Fibroblast of pulmonary artery (primary cell): ENCODE measurements at places on chromosomes 11 and 22.

DNA sequence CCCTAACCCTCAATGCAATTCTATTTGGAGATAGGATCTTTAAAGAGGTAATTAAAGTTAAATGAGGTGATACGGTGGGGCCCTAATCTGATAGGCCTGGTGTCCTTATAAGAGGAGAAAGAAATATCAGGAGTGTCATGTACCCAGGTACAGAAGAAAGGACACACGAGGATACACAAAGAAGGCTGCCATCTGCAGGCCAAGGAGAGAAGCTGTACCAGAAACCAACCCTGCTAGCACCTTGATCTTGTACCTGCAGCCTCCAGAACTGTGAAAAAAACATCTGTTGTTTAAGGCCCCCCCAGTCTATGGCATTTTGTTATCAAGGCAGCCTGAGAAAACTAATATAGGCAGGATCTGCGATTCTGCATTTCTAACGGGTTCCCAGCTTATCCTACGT lies 44.2 kb downstream of the FBXO7 start:
- DNase-seq: no peak

GRCh38 chr11:120827198-120827597 lies 196.7 kb upstream of the TBCEL start:
- no peak for DNase-seq

GRCh38 chr11:44466531-44467205 lies 98.8 kb upstream of the CD82 start:
- DNase-seq: no peak

DNA sequence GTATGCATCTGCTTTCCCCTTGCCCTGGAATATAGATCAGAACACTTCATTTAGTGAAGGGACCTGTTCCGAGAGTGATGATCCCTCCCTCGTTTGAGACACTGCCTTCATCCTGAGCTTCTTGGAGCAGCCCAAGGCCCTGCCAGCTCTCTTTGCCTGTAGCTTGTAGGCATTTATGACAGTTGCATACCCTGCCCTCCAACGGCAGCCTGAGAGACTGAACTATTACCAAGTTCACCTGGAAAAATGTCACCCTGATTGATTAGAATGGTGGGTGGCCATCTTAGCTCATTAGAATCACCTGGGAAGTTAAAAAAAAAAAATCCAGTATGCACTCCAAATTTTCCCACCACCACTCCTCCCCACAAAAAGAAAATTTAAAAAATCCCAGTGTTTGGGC lies 1.5 kb downstream of the MICAL3 start:
- no peak for DNase-seq

- no peak for DNase-seq
These were observed 23.6 kb upstream of the ETS1 start for GRCh38 chr11:128610721-128611617.

DNA sequence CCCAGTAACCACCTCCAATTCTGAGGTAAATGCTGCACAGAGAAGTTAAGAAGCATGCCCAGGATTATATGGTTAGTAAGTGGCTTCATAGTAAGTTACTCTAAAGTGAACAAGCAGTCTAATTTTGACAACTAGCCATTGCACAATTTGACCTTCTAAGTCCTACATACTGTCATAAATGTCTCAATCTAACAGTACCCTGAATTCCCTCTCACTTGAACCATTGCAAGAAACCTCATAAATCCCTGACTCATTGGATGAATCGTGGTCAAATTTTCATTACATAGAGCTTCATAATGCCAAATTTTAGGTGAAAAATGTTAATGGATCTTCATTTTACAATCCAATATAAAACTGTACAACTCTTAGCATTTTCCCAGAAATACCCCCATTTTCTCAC lies 217.3 kb upstream of the GRIA4 start:
- peak; percentile 7 for DNase-seq

DNA sequence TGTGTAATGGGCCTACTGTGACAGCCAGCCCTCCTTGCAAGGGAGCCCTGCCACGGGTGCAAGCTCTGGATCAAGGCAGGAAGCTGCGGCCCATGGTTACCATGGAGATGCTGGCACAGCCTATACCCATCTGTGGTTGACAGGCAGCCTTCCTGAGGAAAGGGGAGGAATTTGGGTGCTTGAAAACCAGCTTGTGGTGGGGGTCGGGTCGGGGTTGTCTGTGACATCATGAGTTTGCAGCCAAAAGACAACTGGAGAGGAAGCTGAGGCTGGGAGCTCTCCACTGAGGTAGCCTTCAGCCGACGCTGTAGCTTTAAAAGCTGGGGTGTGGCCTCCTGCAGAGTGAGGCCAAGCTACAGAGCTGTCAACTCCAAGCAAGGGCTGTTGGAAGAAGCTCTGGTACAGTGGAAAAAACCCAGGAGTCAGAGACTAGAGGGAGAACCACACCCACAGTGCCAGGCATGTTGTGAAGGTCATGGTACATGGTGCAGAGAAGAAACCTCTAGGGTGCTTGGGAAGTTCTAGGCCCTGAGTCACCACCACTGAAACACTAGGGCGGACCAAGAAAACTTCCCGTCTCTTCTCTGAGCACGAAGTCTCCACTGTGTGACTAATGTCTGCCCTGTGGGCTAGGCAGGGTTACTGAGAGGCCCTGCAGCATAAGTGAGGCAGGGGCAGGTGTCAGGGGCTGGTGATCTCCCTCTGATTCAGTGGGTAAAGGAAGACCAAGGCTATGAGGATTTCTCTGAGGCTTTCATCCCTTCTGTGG lies 10.8 kb upstream of the LDHA start:
- DNase-seq: peak; percentile 96

DNA sequence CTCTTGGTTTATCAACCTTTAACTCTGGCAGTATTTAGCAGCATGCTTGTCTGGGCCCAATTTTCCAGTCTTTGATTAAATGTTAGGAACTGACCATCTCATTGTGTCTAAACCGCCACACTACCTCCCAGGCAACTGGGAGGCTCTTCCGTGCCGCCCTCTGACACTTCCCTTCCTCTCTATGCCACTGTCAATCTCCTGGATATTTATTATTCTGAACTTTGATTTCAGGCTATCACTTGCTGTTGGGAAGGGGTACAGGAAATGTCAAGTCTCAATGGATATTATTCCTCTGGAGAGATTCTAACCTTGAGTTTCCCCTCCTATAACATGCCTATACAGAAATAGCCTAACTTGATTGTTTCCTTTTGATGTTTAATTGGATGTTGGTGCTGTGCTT lies 222.9 kb upstream of the NARS2 start:
- DNase-seq: no peak

DNA sequence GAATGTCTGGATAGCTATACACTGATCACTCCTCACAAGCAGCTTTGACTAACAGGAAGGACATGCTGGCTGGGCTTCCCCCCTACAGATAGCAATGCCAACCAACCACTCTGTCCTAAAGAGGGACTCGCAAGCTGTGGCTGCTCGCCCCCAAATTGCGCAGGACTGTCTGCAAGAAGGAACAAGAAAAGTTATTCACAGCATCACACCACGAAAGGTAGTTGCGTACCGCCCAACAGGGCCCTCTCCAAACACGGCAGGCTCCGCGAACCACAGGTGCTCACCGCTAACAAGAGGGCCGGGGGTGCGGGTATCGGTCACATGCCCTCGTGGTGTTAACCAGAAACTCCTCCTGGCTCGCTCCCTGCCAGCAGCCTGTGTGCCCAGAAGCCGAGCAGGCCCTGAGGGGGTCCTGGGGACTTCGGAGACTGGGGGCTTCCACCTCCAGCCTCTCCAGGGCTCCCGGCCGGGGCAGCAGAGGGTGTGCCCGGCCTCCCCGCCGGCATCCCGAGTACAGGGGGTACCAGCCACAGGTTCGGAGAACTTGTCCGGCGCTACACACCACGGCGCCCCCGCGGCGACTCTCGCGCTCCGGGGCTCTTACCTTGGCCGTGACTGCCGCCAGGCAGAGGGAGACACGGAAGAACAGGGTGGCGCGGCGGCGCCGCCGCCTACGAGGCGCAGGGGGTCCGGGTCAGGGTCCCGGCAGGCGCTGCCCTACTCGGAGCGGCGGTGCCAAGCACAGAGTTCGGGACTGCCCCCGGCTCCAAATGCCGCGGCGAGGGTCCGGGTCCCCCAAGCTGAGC lies 682 bp downstream of the LARGE1 start:
- peak; percentile 16 for DNase-seq

GRCh38 chr11:126318574-126319373 lies 14.9 kb downstream of the DCPS start:
- peak; percentile 71 for DNase-seq

DNA sequence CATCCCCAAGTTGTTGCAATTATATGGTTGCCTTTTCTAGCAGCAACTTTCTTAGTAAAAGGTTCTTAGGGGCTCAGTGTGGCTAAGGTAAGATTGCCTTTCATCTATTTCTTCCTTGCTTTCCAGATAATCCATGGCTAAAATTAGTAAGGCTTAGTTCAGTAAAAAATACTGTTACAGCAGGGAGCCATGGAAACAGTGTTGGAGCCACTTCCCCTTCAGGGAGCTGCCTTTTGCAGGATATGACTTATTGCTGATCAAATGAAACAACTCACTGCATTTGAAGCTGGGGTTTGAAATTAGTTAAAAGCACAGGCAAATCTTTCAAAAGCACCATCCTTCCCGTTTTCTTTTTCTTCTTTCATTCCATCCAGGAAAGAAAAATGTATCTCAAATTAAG lies 184.3 kb downstream of the C11orf87 start:
- DNase-seq: no peak

GRCh38 chr11:69079661-69080256 lies 31.0 kb downstream of the TPCN2 start:
- DNase-seq: no peak

DNA sequence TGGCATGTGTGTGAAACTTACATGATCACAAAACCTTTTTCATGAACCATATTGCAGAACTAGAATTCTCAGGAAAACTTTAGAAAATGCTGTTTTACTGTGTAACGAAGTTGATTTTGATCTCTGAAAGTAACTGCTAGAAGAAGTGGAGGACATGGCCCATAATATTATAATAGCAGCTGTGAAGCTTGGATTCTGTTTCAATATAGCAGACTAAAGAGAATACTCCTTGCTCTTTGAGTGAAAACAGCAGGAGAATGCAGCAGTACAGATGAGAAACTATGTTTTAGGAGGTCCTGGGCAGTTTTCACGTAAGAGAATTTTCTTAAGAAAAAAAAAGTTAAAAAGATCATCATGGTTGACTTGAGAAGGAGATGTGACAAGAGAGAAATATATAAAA lies 76.7 kb upstream of the POU2AF2 start:
- DNase-seq: no peak

GRCh38 chr22:22348127-22348814 lies 103.7 kb downstream of the VPREB1 start:
- DNase-seq: no peak

GRCh38 chr11:63563201-63564055 lies at the start of gene PLAAT2:
Gene PLAAT2 (minus strand): TSS chr11:63563379. CDS start chr11:63563324, 55 bp downstream.
- DNase-seq: no peak

- DNase-seq: no peak
These were observed 971 bp downstream of the TUBGCP6 start for GRCh38 chr22:50243685-50244419.

DNA sequence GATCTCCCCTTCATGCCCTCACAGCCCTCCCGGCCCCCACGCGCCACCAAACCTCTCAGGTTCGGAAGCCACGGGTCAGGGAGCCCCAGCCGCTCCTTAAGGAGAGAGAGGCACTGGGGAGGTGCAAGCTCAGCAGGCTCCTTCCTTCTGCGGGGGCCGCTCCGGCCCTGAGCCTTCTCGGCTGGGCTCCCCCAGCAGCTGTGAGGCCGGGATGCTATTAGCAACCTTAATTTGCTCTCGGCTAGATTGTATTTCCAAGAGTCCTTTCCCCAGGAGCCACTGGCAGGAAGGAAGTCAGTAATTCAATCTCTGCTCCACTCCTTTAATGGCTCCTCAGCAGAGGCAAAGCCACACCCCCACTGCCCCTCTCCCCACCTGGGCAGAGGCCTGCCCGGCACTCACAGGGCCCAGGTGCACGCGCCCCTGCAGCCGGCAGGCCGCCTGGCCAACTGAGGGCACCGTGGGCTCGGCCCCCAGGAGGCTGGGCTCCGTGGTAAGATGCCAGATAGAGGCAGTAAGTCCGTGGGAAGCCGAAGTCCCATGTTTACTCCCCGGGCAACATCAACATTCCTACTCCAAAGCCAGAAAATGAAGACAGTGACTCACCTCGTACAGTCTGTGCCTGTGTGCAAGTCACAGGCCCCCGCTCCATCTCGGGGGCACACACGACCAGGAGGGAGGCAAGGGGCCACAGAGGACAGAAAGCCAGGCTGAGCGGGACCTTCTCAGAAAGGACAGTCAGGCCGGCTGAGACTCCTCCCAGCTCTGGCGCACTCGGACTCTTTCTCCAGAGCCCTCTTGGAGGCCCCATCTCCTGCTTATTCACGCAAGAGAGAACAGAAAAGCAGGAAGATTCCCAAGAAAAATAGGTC lies 5.2 kb downstream of the IGSF9B start:
- DNase-seq: no peak

DNA sequence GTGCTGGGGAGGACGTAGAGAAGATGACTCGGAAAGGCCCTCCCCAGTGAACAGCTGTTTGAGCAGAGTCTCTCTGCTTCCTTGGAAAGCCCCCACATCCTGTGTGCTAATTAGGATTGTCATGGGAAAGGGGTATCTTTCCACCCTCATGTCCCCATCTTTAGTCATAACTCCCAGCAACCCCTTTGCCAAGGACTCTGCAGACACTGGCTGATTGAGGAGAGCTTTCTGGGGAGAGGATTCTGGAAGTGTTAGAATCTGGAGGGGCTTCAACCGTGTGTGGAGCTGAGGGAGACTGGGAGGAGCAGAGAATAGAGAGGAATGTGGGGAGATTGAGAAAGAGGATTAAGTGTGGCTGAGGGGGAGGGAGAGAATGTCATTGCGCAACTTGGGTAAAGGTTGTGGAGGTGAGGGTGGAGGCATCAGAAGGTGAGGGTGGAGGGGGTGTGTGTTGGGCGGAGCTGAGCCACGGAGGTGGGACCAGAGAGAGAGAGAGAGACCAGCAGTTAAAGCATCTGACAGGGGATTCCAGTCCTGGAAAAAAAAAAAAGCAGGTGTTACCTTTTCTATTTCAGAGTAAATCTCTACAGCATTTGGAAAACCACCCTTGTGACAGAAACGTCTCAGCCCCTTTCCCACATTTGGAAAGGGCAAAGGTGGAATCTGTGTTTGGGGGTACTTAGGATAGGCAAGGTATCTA lies 2.2 kb downstream of the DTX4 start:
- DNase-seq: peak; percentile 48

GRCh38 chr22:48235744-48236143 lies 1473.3 kb downstream of the TBC1D22A start:
- DNase-seq: no peak

- DNase-seq: no peak
These were observed 20.2 kb upstream of the KCNJ11 start for GRCh38 chr11:17408641-17409040.

- peak; percentile 63 for DNase-seq
These were observed 1.0 kb upstream of the ATG2A start for GRCh38 chr11:64918017-64918416.

- DNase-seq: no peak
These were observed 5.3 kb upstream of the INS start for GRCh38 chr11:2166091-2166851.

DNA sequence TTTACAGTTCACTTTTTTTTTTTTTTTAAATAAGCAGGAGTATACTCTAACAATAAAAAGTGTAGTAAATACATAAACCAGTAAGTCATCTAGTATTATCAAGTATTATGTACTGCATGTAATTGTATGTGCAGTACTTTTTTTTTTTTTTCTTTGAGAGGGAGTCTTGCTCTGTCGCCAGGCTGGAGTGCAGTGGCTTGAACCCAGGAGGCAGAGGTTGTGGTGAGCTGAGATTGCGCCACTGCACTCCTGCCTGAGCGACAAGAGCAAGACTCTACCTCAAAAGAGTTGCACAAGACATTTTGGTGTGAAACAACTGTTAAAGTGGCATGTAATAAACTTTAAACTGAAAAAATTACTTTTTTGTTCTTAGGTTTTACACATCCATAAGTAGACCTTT lies 16.7 kb downstream of the BCL2L13 start:
- DNase-seq: no peak
